ENCODE measurements at places on chromosomes 1 and 21. TPM values are rescaled to one million over a fixed set of nuclear protein-coding genes. Genes with fewer than 3 reads are reported as not detected.

DNA sequence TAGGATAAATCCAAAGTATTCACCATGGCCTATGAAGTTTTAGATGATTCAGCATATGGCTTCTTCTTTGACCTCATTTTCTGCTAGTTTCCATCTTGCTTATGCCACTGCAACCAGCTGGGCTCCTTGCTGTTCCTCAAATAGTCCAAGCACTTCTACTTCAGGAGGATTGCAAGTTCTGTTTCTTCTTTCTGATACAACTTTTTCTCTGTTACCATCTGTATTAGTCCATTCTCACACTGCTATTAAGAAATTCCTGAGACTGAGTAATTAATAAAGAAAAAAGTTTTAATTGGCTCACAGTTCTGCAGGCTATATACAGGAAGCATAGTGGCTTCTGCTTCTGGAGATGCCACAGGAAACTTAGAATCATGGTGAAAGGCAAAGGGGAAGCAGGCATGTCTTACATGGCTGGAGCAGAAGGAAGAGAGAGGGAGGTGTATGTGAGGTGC lies 20.3 kb downstream of the PTGS2 start:
- no peak for DNase-seq

PPM1J gene
- total RNA-seq: not detected

DNA sequence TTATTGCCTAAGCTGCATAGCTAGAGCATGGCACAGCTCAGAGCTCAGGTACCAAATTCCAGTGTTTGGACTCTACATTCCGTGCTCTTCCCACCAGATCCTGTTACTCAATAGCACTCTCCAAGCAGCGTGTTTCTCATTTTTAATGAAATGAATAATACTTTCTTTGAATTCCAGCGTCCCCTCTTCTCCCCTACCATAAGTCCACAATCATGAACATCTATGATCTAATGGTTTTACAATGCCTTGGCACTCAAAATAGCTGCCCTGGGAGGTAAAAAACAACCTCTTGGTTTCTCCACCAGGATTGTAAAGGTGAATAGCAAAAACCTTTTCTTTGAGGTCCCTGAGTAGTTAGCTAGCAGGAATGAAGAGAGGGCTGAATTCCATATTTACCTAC lies 480.0 kb upstream of the PKN2 start:
- no peak for DNase-seq

ZBED6 gene
- total RNA-seq: 31.0 TPM

GRCh38 chr1:11107599-11107998 lies 7.9 kb upstream of the EXOSC10 start:
- DNase-seq: no peak

RBM34 gene
- 175 TPM for total RNA-seq

RXRG gene
- total RNA-seq: not detected

GRCh38 chr1:164823486-164824279 lies 264.7 kb downstream of the PBX1 start:
- no peak for DNase-seq

- DNase-seq: no peak
Measured at GRCh38 chr1:70071601-70072000, 133.8 kb downstream of the LRRC40 start.

- no peak for DNase-seq
Measured at GRCh38 chr1:59506952-59507351, 210.1 kb downstream of the FGGY start.

- no peak for DNase-seq
Measured at GRCh38 chr1:101100674-101101073, 75.1 kb upstream of the DPH5 start.

DNA sequence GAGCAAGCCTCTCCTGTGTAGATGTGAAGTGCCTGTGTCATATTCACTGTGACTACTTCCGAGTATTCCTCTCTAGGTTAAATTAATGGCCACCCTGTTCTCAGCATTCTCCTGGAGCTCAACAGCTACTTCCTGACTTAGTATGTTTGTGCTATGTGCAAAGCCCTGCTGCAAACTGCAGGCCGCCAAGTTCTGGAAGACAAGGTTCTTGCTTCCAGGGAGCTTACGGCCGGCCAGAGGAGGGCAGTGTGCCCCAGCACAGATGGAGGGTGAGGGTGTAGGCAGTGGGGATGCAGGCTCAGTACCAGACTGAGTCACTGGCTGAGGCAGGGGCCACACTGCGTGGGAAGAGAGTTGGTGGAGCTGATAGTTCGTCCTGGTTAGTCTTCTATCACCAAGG lies 43.2 kb downstream of the ELK4 start:
- no peak for DNase-seq

CD2 gene
- 192 TPM for total RNA-seq

DNA sequence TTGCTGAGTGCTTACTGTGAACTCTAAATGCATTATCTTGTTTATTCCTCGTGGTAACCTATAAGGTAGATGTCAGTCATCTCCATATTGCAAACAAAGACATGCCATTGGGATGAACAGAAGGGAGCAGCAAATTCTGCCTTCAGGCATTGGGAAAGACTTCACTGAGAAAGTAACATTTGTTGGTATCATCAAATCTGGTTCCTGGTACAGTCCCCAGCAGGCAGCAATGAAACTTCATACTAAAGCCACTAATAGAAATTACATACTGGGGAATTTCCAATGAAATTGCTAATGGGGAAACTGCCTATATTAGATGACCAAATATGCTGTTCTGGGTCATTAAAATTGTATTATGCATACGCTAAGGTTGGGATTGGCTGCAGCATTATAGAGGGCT lies 47.3 kb upstream of the ST6GALNAC5 start:
- DNase-seq: no peak

GRCh38 chr1:58939666-58940370 lies 156.0 kb upstream of the JUN start:
- DNase-seq: no peak

DNA sequence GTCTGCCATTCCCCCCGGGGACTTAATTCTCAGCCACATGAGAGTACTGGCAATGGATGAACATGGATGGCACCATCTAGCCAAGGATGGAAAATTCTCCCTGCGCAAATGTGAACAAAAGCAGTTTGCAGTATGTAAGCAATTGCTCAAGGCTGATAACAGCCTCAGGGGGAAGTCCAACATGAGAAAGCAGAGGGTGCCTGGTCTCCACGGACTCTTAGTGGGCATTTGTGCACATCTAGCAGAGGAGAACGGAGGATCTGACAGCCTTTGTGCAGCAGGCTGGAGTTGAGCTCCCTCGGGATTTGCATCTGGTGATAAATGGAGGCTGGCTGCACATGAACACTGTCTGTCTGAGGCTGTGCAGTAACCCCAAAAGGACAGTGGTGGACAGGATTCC lies 13.9 kb upstream of the OLIG1 start:
- DNase-seq: no peak

DNA sequence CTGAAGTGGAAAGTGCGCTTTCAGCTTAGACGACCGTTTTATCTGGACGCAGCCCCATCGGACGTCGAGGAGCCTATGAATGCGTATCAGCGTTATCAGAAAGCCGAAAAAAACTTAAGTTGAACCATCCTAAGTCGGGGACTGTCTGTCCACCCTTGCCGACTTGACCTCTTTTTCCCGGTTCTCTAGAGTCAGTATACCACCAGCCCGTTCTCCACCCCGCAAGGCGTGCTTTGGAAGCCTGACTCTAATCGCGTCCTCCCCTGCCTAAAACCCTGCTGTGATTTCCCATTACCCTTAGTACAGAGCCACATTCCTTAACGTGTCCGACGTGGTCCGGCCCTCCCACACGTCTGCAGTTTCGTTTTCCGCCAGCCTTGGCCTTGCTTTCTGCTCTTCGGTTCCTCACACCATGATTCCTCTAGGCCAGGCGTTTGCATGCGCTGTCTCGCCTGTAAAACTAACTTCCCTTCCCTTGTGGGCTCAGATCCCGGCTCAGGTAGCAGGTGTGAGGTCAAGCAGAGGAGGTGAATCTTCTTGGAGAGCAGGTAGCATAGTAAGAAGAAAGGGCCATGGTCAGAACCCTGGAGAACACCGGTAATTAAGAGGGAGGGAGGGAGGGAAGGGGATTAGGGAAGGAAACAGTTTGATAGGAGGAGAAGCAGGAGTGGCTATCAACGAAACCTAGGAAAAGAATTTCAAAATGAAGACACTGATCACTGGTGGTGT lies 865 bp downstream of the ADPRS start:
- DNase-seq: no peak

ANGPTL1 gene
- total RNA-seq: not detected

CELF3 gene
- total RNA-seq: not detected

SORT1 gene
- 0.86 TPM for total RNA-seq

GRCh38 chr1:201630582-201630981 lies 91.7 kb downstream of the NAV1 start:
- no peak for DNase-seq

- no peak for DNase-seq
Measured at GRCh38 chr1:44251486-44251885, 38.2 kb downstream of the DMAP1 start.

CRP gene
- not detected for total RNA-seq

GRCh38 chr1:84995484-84996334 lies 1.2 kb downstream of the MCOLN2 start:
- DNase-seq: no peak

DNA sequence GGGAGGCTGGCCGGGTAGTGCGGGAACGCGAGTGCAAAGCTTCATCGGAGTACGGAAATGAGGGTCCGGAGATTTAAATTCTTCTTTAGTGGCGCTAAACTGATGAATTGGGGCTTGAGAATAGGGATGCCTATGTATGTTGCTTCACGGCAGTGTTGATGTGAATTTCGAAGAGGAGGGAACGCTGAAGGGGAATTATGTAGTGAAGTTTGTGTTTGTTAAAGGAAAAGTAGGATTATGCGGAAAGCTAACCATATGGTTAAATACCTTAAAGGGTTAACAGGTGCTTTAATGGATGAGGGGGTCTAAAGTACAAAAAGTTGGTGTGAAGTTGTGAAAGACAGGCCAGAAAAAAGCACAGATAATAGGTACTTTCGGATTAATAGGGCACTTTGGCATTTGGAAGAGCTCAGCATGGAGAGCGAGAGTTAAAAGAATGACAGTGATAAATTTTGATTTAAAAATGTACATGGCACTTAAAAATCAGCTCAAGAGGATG lies 1.4 kb downstream of the HS2ST1 start:
- DNase-seq: no peak

SLAMF9 gene
- not detected for total RNA-seq

GRCh38 chr1:35111106-35111505 lies 31.9 kb downstream of the ZMYM1 start:
- no peak for DNase-seq

GRCh38 chr1:10556430-10557005 lies 81.8 kb downstream of the PEX14 start:
- no peak for DNase-seq

DNA sequence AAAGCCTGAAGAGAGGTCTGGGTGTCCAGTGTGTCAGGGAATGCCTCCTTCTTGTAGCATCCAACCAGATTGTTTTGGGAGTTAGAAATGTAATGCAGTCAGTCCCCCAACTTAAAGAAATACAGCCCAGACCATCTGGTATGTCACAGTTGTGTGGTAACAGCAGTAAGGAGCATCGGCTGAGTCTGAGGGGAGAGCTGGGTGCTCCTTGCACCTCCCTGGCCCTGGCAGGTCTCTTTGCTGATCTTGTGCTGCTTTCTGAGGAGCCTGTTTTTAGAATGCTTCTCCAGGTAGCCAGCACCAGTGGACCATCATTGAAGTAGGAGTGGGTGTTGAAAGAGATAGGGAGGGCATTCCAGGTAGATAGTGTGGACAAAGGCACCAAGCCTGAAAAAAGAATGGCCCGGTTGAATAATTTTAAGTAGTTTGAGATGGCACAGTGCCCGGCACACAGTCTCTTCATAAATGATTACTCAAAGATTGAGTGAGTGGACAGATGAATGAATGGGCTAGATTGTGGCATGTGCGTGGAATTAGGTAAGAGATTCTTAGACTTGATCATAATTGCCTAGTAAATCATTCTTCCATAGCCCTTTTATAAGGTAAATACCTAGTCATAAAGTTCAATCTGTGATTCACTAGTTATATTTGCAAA lies 46.5 kb downstream of the LAMC1 start:
- DNase-seq: no peak

DNA sequence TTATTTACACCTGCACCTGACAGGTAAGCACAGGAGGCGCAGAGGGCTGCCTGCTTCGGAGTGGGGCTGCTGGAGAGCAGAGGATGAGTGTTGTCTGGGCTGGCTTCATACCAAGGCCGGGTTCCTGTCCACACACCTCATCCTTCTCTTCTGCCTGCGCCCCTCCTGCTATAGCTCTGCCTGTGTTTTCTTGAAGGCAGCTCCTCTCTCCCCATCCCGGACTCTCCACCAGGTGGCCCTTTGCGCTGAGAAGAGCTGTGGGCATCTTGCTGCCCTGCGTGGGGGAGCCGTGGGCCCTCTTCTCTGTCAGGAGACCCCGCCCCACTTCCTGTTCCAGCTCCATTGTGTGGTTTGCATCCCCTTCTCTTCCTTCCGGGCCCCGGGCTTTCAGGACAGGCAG lies 35.0 kb downstream of the ARHGEF10L start:
- no peak for DNase-seq

- no peak for DNase-seq
Measured at GRCh38 chr1:115838431-115839028, 2.4 kb downstream of the NHLH2 start.

DNA sequence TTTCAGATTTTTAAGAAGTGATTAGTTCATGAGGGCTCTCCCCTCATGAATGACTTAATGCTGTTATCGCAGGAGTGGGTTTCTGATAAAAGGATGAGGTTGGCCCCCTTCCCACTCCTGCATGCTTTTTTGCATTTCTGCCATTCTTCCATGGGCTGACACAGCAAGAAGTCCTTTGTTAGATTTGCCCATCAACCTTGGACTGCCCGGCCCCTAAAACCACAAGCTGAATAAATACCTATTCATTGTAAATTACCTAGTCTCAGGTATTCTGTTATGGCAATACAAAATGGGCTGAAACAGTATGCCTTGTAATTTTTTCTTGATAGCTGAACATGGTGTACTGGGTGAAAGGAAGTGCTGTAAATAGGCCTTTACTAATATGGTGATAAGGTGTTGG lies 72.7 kb upstream of the DPH5 start:
- no peak for DNase-seq

- no peak for DNase-seq
Measured at GRCh38 chr1:32755098-32755809, 52.7 kb upstream of the SYNC start.

SLAMF6 gene
- 60.0 TPM for total RNA-seq

TCHHL1 gene
- not detected for total RNA-seq

TMEM51 gene
- total RNA-seq: not detected

VANGL1 gene
- 3.6 TPM for total RNA-seq

DNA sequence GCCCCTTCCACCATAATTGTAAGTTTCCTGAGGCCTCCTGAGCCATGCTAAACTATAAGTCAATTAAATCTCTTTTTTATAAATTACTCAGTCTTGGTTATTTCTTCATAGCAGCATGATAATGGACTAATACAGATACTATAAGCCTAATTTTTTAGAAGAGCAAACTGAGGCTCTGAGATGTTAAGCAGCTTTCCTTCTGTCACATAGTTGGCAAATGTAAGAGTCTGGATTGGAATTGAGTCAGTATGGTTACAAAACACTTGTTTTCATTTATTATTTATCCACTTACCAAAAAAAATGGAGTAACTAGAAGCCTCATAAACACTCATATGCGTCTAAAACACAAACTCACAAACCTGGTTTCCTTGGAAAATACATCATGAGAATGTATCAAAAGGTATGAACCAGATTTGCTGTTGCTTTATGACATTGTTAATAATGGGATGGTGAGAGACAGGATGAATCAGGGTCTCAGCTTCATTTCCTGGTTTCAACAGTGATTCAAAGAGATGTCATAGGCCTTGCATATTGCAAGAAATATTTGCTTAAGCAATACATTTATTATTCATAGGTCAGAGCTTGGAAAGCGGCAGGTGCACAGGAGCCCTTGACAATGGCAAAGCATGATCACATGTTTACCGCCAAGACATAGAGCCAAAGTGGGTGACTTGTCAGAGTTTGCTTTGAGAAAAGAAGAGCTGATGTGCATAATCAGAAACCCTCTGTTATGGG lies 221.5 kb downstream of the GRIK1 start:
- DNase-seq: no peak
